Fibroblast of lung (primary cell): ENCODE measurements at places on chromosomes 16 and 17.

GRCh38 chr16:74463888-74464287, 42.6 kb upstream of the CLEC18B start:
- no peak for DNase-seq

DNA sequence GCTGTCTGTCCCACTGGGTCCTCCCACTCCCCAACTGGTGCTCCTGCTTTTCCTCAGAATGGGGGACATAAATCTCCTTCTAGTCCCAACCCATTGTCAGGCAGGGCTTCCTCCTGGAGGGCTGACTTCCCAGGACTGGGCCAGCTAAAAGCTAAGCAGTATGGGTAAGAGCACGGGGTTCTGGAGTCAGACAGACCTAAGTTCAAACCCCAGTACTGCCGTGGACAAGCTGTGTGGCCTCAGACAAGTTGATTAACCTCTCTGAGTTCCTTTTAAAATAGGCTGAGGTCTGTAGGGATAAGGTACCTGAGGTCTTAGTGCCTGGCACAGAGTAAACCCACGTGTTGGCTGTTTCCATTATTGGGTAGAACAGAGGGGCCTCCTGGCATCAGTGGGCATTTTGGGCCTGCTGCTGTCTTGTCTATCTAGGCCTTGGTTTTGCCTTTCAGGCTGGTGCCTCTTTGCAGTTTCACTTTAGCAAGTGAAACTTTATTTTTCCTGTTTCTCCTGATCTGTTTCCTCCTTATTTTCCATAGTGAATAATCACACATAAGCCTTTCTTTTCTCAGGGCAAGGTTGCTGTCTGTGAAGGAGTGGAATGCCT, 114.6 kb downstream of the PRKCB start:
- DNase-seq = no peak

DNA sequence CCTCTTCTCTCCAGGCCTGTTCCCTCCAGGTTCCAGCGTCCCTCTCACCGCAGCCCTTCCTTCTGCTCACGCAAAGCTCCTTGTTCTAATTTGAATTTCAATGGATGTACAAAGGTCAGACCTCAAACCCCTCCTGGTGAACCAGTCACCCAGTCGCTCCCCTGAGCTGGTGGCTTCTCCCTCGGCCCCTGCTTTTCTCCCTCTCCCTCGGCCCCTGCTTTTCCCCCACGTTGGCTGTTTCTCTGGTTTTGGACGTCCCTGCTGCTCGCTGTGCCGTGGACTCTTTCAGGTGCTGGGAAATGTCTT, 8.6 kb upstream of the MSLN start:
- no peak for DNase-seq

DNA sequence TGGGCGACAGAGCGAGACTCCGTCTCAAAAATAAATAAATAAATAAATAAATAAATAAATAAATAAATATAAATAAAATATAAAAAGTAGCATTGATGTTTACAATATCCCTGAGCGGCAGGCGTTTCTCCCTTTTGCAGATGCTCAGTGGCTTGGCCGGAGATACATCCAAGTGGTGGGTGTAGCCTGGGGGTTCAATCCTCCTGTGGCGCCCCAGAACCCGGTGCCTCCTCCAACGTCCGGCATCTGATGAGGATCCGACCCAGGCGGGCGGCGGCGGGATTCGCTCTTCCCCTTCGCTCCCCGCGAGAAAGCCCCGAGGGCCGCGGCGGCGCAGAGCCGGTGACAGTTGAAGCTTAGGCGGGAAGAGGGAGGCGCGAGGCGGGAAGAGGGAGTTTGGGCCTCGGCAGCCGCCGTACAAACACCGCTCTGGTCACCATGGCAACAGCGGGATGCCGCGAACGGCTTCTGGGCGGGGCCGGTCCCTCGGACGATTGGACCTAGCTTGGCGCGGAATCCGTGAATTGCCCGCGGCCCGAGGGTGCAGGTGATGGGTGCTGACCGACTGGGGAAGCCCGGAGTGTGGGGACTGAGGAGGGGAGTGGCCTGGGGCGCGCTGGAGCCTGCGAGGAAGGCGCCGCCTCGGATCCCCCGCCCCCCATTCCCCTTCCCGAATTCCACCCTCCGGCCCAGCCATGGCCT, 12.7 kb upstream of the ALDOA start:
- peak; percentile 88 for DNase-seq

DNA sequence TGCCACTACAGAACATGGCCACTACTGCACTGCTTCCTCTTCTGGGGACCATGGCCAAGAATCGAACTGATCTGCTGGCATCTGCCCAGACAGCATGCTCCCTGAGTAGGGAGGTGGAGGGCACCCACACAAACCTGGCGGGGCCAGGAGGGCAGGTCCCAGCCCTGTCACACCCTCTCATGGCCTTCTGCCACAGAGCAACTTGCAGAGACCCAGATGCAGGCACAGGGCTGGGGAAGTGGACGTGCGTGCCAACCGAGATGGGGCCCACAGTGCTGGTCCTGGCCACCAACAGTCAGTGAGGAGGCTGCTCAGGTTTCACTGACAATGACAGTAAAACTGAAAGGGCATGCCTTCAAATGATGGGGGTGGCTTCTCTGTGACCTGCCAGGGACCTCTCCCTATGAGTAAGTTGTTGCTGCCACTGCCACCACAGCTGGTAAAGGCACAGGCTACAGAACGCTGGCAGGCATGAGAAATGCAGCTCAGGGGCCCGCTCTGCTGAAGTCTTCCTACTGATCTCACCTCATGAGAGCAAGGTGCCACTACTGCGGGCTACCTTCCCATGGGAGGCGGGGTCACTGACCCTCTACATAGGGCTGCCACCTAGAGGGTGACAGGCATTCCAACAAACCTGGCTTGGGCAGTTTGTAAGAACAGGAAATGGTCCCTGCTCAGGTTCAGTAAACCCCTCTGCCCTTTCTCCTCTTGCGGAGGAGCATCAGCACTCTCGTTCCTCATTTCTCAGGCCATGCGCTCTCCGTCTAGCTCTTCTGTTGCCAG, 15.5 kb downstream of the HIC1 start:
- DNase-seq = no peak

- DNase-seq = peak; percentile 24
Measured at GRCh38 chr17:29592850-29593551, at the start of gene ANKRD13B. Gene ANKRD13B (plus strand): TSS chr17:29593132. CDS start chr17:29593622, 490 bp downstream.
